ENCODE measurements at places on chromosomes 2 and 18. TPM values are rescaled to one million over a fixed set of nuclear protein-coding genes. Genes with fewer than 3 reads are reported as not detected.

The L3MBTL4 gene
- not detected for total RNA-seq

DNA sequence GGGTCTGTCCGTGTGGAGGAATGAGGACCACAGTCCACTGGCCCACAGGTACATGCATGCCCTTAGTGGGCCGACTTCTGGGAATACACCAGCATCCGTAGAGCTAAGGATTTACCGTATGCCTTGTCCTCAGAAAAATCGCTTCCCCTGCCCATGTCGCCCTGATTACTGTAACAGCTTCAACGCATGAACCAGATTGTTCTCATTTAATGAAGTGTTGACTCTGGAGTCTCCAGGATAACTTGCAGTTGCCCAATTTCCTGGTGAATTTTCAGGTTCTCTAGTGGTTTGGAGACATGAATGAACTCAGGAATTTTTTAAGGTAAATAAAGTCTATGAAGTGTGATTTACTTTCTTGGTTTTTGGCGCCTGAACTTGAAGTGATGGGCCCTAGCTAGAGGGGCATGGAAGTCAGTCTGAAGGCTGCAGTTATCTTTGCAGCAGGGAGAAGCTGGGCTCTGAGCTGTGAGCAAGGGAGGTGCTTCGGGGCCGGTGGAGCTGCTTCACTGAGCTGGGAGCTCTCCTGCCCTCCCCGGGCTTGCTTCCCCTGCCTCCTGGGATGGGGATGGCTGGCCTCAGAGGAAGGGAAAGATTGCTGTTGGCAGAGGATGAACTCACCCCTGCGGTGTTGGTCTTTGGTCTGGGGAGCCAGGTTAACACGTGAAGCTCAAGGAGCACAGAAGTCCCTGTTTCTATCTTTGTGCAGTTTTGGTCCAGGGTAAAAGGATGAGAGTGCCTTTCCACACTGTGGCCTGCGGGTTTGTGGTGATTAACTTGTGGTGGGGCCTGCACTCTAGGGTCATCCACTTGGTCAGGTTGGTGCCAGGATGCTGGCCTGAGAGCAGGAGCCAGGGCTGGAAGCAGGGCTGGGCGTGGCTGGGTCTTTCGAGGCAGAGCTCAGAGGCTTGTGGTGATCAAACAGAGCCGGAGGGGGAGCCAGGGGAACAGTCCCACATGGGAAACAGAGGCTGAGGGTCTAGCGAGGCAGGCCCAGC is 28.1 kb downstream of the TCF7L1 start:
- H3K4me1 ChIP-seq, result no peaks in the 10 kb centered on the region
- no peaks in the 10 kb centered on the region for H3K36me3 ChIP-seq
- DNase-seq, result no peak

- H3K4me1 ChIP-seq, result peaks cover 6% of the 10 kb centered on the region
- H3K27me3 ChIP-seq, result no peaks in the 10 kb centered on the region
- no peak overlapping the region for H3K4me3 ChIP-seq
- DNase-seq, result no peak
- no peak overlapping the region for H3K27ac ChIP-seq
These were observed 9.2 kb downstream of the IMPA2 start for GRCh38 chr18:11990539-11990938.

The TMEM163 gene
- 0.12 TPM for total RNA-seq

The FAM237A gene
- not detected for total RNA-seq

DNA sequence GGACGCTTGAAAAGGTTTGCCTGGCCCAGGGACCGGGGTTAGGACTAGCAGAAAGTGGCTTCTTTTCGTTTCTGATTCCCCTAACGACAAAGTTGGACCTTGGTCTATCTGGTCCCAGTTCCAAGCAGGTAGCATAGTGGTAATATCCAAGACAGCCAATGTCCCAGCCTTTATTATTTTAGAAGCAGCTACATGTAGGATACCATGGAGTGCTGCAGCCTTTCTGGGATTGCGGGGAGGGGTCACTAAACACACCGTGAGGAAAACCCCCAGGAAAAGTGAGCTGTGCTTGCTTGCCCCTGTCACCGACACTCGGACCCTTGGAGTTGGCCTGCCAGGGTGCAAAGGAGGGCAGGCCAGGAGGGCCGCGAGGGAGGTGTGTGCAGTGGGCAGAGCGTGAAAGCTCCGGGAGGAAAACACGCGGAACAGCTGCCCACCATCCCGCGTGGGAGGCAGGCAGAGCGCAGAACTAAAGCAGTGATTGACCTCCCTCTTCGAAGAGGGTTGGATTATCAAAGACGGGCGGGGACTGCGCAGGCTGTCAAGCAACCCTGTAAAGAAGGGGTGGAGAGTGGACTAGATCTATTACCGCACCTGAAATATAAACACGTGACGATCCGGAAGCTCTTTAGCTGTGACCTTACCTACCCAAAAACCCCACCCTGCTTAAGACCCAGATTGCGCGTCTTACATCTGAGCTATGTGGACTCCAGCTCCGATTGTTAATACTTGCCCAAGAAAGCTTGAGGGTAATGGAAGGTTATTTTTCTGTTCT is 624 bp upstream of the MAP4K3 start:
- no peaks in the 10 kb centered on the region for H3K27me3 ChIP-seq
- peak; percentile 63 for DNase-seq
- H3K4me3 ChIP-seq, result peak overlapping the region; percentile 81
- H3K36me3 ChIP-seq, result no peaks in the 10 kb centered on the region
- H3K4me1 ChIP-seq, result peaks cover 19% of the 10 kb centered on the region

DNA sequence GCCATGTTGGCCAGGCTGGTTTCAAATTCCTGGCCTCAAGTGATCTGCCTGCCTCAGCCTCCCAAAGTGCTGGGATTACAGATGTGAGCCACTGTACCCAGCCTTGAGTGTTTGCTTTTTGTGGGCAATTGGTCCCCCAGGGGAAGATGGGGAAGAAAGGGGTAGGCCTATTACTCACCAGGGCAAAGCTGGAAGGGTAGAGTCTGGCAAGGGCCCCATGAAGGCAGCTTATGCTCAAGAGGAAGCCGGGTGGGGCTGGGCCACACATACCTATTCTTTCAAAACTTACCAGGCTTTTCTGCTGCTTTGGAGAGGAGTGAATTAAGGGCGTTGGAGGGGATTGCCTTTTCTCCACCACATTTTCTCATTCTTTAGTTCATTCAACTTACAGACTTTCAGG is 24.5 kb upstream of the CD28 start:
- no peaks in the 10 kb centered on the region for H3K27me3 ChIP-seq
- no peak overlapping the region for H3K27ac ChIP-seq
- no peak overlapping the region for H3K4me3 ChIP-seq
- H3K36me3 ChIP-seq, result no peaks in the 10 kb centered on the region

GRCh38 chr2:238895891-238896600 is 48.2 kb downstream of the TWIST2 start:
- peaks cover 25% of the 10 kb centered on the region for H3K4me1 ChIP-seq
- H3K4me3 ChIP-seq, result peak overlapping the region; percentile 7
- H3K27me3 ChIP-seq, result no peaks in the 10 kb centered on the region
- no peak for DNase-seq

DNA sequence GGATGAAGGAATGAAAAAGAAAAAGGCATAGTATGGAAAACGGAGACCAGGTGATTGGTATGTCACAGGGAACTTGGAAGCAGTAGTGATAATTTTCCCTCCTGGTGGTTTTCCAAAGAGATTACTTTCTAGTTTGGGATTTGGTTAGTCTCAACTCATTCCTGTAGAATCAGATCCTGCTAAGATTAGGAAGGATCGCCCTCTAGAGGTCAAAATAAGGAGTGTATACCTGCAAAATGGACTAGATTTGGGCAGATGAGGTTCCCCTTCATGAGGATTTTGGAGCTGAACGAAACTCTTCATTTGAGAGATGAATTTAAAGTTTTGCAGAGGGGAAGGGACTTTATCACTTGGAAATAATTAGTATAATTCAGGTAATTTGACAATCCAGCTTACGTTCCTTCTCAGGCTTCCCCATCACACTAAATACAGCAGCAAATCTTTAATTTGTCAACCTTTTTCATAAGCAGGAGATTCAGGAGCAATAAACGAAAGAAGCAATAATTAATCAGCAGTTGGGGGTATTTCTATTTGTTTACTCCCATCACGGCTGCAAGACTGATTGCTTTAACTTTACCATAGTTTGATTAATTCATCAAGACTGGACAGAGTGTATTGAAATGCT is 65.2 kb downstream of the CCDC195 start:
- H3K4me3 ChIP-seq, result no peak overlapping the region
- H3K36me3 ChIP-seq, result no peaks in the 10 kb centered on the region
- H3K27ac ChIP-seq, result no peak overlapping the region
- H3K27me3 ChIP-seq, result no peaks in the 10 kb centered on the region
- no peaks in the 10 kb centered on the region for H3K4me1 ChIP-seq

DNA sequence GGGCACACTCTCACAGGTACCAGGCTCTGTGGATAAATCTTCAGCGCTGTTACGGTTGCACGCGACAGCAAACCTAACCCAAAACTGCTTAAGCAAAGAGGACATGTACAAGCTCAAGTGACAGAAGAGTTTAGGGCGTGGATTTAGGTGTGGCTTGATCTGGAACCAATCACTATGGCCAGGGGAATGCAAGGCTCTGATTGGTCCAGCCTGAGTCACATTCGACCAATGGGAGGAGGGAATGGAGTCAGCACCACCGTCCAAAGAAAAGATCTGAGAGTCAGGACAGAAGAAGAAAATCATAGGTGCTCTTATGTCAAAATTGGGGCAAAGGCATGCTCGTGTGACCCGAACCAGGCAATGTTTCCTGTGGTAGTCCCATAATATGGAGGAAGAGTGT is 139.0 kb downstream of the TRIM43 start:
- no peak for DNase-seq
- no peaks in the 10 kb centered on the region for H3K4me1 ChIP-seq
- H3K4me3 ChIP-seq, result no peak overlapping the region
- no peaks in the 10 kb centered on the region for H3K27me3 ChIP-seq

GRCh38 chr2:98715812-98716451 is 15.0 kb downstream of the MGAT4A start:
- H3K27ac ChIP-seq, result no peak overlapping the region
- no peaks in the 10 kb centered on the region for H3K27me3 ChIP-seq
- no peak overlapping the region for H3K4me3 ChIP-seq
- H3K36me3 ChIP-seq, result no peaks in the 10 kb centered on the region
- H3K4me1 ChIP-seq, result no peaks in the 10 kb centered on the region

The SERPINB10 gene
- not detected for total RNA-seq
